ENCODE measurements at places on chromosomes 11 and 22. TPM values are rescaled to one million over a fixed set of nuclear protein-coding genes. Genes with fewer than 3 reads are reported as not detected.
A peak's percentile ranks its signal among the peaks of the same experiment; 100 is the strongest.

DNA sequence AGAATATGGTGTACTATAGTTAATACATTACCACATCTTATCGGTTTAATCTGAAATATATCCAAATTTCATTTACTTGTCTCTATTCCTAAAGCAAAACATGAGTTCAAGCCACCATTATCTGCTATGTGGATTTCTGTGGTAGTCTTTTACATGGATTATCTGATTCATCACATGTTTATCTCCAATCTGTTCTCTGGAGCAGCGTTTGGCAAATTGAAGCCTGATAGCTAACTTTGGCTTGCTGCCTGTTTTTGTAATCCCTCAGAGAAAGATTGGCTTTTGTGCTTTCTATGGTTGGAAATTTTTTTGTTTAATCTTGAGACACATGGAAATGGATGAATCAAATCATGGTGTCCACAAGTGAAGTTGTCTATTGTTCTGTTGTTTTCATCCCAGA lies 274.3 kb downstream of the JRKL start:
- DNase-seq = no peak

- DNase-seq = no peak
Measured at GRCh38 chr22:36201630-36202319, at the start of gene APOL4. Gene APOL4 (minus strand): TSS chr22:36201809. CDS start chr22:36201734, 75 bp downstream.

DNA sequence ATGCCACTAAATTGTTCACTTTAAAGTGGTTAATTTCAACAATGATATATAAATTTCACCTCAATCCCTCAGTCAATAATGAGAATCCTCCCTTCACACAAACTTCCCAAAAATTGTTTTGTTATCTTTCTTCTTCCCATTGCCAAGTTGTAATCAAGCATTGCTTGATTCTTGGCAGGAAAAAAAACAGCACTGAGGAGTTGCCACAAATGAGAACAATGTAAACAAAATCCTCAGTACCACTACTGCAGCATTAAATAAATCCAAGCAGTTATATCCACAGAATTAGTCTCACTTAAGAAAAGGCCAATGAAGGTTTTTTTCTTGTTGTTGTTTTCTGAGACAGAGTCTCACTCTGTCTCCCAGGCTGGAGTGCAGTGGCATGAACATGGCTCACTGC lies 38.2 kb downstream of the FAM168A start:
- no peak for DNase-seq

GRCh38 chr11:119895981-119896380 lies 167.0 kb upstream of the NECTIN1 start:
- no peak for DNase-seq

DNA sequence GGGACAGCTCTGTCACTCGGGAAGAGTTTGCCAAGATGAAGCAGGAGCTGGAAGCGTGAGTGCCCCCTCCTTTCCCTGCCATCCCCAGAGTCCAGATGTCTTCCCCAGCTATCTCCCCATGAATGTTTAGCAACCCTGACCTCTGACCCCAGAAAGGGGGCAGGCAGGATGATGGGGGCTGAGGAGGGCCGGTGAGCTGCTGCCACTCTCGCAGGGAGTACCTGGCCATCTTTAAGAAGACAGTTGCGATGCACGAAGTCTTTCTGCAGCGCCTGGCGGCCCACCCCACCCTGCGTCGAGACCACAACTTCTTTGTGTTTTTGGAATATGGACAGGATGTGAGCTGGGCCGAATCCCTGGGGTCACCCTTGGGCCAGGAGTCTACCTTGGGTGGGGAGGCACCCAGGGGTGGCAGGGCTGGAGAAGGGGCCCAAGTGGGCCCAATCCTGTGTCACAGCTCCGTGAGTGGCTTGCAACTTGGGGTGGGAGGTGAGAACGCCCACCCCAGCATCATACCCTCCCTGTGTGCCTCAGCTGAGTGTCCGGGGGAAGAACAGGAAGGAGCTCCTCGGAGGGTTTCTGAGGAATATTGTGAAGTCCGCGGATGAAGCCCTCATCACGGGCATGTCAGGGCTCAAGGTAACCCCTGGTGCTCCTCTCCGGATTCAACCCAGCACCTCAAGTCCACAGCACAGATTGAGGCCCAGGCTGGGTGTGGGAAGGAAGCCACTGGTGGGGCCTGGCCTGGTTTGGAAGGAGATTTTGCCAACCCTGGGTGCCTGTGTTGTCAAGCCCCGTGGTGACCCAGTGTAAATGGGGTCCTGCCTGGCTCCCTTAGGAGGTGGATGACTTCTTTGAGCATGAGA lies 7.5 kb downstream of the CFL1 start:
- no peak for DNase-seq

DNA sequence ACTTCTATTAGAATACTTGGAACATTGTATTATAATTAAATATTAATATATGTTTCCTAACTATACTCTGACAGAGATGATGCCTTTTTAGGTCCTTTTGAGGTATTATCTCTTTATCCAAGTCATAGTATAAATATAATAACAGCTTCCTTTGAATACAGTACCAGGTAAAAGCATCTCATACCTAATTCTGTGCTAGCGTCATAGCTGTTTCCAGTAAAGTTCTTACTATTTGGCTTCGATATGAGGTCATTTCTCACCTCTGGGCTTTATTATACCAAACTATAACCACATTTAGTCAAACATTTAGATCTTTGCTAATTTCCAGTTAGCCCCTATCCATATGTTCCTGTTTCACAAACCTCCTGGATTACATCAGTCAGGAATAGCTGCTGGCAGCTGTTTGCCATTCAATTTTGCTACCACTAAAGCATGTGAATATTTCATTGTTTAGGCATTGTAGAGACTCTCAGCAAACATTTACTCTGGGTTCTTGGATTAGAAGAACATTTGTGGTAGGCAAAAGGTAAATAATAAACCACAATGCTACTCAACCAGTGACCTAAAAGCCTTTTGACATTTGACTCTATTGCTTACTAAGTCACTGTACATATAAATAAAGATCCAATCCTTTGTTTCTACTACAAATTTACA lies 255.1 kb downstream of the TTC28 start:
- DNase-seq = peak; percentile 68

GRCh38 chr11:14902650-14903350 lies 10.8 kb upstream of the CYP2R1 start:
- peak; percentile 65 for DNase-seq

DNA sequence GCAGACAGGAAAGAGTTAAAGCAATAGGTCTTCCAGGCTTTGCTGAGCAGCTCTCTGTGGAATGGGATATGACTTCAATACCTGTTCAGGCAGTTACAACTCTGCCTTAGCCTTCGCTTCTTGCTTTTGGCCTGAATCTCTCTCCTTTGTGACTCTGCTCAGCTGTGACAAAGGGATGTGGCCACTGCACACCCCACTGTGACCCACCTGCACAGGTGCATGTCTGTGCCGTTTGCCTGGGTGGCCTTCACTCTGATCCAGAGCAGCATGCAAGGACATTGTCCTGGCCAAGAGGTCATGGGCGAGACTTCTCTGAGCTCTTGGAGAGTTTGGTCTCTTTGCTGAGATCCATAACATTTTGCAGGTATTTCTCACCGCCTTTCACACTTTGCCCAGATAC lies 891.3 kb downstream of the BRD1 start:
- no peak for DNase-seq

GRCh38 chr11:116422956-116423600 lies 349.7 kb downstream of the BUD13 start:
- no peak for DNase-seq

DNA sequence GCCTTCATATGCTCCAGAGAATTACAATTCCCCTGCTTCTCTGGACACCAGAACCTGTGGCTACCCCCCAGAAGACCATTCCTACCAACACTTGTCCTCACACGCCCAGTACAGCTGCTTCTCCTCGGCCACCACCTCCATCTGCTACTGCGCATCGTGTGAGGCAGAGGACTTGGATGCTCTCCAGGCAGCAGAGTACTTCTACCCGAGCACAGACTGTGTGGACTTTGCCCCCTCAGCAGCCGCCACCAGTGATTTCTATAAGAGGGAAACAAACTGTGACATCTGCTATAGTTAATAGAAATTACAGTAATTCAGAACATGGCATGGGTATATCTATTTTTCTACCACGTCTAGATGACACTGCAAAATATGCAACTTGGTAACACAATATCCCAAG lies 9.8 kb downstream of the POU2AF3 start:
- DNase-seq = no peak

DNA sequence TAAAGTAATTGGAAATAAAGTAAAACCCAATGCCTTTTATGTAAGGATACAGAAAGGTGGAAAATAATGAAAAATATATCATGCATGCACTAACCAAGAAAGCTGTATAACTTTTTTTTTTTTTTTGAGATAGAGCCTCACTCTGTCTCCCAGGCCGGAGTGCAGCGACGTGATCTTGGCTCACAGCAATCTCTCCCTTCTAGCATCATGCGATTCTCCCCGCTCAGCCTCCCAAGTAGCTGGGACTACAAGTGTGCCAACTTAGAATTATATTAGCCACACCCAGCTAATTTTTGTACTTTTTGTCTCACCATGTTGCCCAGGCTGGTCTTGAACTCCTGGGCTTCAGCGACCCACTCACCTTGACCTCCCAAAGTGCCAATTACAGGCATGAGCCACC lies 4.5 kb downstream of the GGT5 start:
- no peak for DNase-seq

DNA sequence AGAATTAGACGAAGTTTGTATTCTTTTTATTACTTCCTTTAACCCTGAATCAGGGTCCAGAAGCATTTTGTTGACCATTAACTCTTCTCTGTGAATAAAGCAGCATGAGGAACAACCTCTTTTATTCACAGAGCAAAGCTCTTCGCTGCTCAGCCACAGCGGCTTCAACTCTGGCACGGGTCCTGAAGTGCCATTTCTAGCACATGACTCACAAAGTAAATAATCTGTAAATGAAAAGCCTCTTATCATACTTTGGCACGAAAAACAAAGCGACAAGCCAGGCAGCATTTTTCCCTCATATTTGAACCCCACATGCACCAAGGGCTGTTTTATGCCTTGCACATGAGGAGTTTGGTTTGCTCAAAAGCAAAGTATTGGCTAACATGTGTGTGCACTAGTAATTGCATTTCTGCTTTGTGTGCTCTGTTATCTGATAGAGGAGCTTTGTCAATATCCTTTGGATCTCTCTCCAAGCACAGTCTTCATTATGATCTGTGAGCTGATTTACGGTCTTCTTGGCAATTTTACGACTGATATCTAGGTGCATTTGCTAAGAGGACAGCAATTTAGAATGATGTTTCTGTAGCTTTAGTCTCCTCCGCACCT lies 33.0 kb upstream of the APOBEC3A start:
- peak; percentile 93 for DNase-seq

DNA sequence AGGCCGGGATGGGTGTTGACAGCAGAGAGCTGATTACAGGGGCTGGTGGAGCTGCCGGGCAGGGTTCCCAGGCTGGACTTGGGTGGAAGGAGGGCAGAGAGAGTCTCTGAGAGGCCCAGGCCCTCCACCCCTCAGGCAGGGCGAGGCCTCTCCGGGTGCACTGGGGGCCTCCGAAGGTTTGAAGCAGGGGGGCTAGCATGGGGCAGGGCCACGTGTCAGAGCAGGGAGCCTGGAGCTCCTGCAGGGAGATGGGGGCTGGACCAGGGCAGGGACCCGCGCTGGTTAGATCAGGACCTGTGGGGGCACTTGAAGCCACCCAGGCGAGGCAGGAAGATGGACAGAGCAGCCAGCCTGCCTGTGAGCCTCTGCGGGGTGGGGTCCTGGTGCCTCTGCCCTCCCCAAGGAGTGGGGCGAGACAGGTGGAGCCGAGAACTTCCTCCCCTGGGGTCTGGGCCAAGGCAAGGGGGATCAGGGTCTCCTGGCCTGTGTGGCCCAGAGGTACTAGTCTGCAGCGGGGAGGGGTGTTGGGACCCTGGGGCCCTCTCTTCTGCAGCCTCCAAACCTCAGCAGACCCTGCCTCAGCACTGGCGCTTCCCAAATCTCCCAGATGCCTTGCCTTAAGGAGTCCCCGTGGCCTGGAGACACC lies 911 bp downstream of the PANX2 start:
- no peak for DNase-seq

GRCh38 chr11:8056810-8057463 lies 24.1 kb upstream of the TUB start:
- no peak for DNase-seq

- DNase-seq = no peak
Measured at GRCh38 chr11:126838779-126839178, 161.8 kb downstream of the KIRREL3 start.

DNA sequence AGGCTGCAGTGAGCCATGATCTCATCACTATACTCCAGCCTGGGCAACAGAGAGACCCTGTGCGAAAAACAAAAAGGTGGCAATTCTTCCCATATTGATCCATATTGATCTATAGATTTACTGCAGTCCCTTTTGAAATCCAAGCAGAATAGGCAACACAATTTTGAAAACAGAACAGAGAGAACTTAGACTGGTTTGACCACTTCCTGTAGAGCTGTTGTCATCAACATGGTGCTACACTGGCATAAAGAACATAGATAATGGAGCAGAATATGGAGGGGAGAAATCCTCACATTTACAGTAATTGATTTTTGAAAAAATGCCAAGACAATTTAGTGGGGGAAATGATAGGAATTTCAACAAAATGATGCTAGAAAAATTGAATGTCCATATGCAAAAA lies 34.1 kb downstream of the GRK3 start:
- DNase-seq = no peak

DNA sequence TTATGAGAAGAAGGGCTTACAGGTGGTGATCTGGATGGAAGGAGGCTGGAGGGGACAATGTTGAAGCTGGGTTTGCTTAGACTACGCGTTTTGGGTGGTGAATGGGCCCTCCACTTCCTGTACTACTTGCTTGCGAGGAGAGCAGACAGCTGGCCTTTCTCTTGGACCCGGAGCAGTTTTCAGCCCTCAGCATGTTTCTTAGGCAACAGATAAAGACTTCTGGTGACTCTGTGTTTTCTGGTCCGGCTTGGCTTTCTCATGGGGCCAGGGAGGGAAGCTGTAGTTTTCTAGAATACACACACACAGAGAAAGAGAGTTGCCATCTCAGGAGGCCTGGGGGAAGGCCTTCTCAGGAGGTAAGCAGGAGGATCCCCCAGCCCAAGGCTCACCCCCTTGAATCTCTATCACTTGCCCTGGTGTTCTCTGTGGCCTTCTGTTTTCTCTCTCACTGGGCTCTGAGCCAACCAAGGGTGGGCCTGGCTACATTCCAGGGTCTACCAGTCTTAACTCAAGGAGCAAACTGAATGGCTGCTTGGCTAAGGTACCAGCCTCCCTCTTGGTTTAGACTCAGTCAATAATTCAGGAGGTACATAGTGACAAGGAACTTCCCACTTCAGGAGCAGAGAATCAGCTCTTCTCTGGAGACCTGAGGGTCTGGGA lies 2.4 kb downstream of the CCS start:
- DNase-seq = no peak

DNA sequence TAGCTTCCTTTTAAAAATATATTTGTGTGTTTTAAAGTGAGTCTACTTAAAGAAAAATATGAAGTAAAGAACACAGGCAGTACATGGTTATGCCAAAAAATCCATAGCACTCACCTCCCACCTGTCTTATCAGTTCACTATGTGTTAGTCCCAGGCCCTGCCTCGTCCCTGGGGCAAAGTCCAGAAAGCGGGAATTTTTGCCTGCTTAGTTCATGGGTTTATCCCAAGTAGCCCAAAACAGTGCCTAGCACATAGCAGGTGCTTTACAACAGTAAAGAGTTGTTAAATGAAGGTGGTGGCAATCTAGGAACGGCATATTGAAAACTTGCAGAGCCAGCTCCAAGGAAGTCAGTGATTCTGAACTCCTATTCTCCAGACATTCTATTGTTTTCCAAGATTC lies 154.0 kb downstream of the MN1 start:
- no peak for DNase-seq

CD3D gene
- total RNA-seq = not detected

PCNX3 gene
- total RNA-seq = 53.6 TPM

EIF3D gene
- total RNA-seq = 247 TPM

DPAGT1 gene
- total RNA-seq = 68.0 TPM

LRP4 gene
- 0.87 TPM for total RNA-seq

PLEKHB1 gene
- total RNA-seq = 10.6 TPM

GLYAT gene
- not detected for total RNA-seq

Data from PC-3 (cell line).